ENCODE measurements at places on chromosomes 2 and 18. TPM values are rescaled to one million over a fixed set of nuclear protein-coding genes. Genes with fewer than 3 reads are reported as not detected.

Gene MDH1
- 523 TPM for total RNA-seq

DNA sequence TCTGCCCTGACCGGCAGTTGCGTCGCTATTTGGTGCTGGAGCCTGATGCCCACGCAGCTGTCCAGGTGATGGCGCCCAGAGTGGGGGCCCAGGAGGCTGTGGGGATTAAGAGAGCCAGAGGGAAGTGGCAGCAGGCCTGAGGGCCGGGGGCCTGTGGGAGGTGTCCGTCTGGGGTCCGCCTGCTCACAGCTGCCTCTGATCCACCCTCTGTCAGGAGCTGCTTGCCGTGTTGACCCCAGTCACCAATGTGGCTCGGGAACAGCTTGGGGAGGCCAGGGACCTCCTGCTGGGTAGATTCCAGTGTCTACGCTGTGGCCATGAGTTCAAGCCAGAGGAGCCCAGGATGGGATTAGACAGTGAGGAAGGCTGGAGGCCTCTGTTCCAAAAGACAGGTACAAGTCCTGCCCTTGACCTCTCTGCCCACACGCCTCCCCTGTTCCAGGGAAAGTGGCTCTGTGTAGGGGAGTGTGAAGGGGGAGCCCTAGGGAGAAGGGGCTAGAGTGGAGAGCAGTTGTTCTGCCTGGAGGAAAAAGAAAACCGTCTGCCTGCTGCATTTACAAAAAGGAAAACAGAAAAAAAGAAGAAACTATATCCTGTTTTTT is 11.6 kb downstream of the STK11IP start:
- no peak for DNase-seq

DNA sequence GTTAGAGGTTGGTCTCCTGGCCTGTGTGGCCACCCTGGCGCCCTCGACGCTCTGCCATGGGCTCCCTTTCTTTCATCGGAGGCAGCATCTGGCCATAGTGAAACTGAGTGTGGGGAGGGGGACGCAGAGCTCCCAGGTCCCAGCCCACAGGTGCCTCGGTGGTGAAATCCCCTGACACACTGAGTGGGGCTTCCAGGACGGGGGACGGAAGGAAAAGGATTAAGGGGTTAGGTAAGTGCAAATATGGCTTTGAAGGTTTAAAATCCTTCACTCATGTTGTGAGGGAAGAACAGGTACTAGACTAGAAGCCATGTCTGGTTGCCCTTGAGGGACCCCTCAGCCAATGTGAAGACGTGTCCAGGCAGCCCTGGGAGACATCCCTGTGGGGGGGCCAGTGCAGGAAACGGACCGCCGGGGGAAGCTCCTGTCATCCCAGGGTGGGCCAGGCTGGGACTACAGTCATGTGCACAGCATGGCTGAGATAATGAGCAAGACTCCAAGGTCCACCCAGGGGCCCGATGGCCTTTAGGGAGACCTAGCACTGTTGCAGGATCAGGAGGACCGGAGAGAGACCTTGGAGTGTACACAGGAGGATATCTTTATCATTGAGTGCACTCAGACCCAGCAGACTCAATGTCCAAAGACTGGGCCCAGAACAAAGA is 36.3 kb downstream of the RTP5 start:
- no peak for DNase-seq

Gene DCDC2C
- total RNA-seq = not detected

- no peak for DNase-seq
Measured at GRCh38 chr2:72915907-72916742, 1.2 kb upstream of the EMX1 start.

Gene EMILIN1
- 2.3 TPM for total RNA-seq

DNA sequence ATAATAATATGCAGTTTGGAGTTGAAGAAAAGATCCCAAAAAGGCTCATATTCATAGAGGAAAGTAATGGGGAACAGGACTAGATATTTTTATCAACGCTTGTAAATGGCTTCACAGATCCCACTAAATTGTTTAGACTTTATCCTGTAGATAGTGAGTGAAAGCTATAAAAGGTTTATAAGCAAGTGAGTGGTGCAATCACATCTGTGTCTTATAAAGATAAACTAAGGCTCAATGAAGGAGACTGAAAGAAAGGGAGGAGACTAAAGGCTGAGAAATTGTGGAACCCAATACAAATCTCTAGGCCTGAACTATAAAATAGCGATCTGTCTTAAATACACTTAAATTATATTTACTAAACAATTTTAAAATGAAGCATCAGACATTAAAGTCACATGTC is 7.7 kb downstream of the SP3 start:
- no peak for DNase-seq

DNA sequence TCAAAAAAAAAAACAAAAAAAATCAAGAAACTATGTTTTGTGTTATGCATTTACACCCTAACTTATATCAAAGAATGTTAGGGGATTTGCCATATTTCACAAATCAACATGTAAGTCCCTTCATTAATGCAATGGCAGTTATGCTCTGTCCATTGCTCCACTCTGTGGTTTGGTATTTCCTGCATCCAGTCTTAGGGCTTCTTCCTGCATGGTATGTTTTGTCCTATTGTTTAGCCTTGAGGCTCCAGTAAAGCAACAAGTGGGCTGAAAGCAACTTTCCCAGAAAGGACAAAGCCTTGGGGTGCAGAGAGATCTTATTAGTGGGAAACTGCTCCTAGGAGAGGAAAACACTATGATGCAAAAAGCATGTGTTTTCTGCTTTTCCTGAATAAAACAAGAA is 474.1 kb downstream of the IRS1 start:
- no peak for DNase-seq

DNA sequence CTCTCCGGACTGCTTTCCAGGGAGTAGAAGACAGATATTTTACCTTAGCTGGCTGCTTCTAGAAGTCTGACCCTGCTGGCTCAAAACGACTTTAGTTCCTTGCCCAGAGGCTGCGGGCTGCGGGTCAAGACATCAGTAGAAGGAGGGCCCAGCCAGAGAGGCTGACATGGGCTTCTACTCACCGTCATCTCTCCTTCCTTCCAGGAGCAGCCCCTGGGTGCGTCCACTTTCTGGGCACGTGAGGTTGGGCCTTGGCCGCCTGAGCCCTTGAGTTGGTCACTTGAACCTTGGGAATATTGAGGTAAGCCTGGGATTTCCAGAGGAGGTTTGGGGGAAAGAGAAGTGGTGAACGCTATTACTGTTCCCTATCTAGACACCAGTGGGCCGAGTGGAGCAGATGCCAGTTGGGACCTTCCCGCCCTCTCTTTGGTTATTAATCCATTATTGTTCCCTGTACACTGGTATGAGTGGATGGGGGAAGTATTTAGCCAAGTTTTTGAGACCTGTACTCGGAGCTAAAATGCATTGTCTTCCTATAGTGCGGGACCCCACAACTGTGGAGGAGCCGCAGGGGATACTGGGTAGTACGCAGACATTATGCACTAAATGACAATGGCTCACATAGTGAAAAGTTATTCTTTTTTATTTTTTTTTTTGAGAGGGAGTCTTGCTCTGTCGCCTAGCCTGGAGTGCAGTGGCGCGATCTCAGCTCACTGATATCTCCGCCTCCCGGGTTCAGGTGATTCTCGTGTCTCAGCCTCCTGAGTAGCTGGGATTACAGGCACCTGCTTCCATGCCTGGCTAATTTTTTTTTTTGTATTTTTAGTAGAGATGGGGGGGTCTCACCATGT is 26.3 kb upstream of the CASP8 start:
- DNase-seq = no peak

- no peak for DNase-seq
Measured at GRCh38 chr2:6506361-6506794, 359.3 kb downstream of the CMPK2 start.

Gene LRP2
- not detected for total RNA-seq

DNA sequence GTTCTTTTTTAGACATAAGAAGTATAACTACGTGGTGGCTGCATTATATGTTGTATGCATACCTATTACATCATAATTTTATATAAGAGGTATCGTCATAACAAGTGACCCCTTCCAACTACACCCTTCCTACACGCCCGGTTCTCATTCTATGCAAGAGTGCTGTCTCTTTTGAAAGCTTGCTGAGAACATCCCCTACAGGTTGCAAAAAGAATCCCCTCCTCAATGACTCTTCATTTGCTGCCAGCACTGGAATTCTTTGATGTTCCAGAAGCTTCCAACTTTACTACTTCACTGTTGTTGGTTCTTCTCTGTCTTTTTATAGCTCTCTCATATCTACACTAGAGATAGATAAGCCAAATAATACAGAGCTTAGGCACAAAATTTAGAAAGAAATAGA is 66.4 kb downstream of the CDH7 start:
- no peak for DNase-seq

Gene AQP12B
- not detected for total RNA-seq

- no peak for DNase-seq
Measured at GRCh38 chr2:155692106-155692505, 640.4 kb downstream of the NR4A2 start.

DNA sequence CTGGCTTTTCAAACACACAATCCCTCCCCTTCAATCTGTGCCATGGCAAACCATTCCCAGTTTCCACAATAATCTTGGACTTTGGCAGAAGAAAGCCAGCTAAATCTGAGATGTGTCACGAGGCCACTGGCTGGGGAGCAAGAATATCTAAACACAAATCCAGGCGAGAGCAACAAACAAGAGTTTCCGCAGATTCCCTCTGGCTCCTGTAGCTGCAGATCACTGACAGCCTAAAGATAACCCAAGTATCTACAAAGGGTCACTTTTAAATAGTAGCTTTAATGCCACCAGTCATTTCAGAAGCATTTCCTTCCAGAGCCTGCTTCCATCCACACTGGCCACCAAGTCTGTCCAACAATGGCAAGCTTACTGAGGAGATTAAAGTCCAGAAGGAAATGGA is 86.9 kb downstream of the ACVR1 start:
- peak; percentile 65 for DNase-seq

Gene ANKRD62
- not detected for total RNA-seq

Gene PJVK
- 0.98 TPM for total RNA-seq

DNA sequence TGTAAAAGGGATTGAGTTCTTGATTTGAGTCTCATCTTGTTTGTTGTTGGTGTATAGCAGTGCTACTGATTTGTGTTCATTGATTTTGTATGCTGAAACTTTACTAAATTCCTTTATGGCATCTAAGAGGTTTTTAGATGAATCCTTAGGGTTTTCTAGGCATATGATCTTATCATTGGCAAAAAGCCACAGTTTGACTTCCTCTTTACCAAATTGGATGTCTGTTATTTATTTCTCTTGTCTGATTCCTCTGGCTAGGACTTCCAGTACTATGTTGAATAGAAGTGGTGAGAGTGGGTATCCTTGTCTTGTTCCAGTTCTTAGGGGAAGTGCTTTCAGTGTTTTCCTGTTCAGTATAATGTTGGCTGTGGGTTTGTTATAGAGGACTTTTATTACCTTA is 4.8 kb downstream of the ANKAR start:
- DNase-seq = no peak

DNA sequence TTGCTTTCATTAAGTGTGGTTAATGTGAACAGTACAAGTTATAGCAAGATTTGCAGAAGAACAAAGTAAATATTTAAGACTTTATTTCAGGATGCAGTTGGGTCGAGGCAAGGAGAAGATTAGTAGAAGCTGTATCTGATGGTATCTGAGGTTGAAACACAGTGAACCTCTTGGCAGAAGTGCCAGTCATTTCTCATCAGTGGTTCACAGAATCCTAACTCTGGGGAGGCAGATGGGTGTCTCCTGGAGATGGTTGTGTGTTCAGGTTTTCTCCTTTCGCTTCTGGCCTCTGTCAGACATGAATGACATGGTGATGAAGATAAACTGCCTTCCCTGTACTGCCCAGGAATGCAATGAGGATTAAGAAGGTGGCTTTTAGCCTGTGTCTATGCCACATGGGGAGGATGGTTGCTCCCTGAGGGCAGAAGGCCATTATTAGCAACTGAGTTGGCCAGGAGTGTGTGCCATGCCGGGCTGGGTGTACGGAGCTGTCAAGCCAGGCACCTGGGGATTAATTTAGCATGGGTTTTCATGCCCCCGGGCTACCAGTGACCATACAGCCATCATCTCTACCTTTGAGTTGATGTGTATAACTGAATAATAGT is 28.0 kb downstream of the MGAT5 start:
- no peak for DNase-seq

DNA sequence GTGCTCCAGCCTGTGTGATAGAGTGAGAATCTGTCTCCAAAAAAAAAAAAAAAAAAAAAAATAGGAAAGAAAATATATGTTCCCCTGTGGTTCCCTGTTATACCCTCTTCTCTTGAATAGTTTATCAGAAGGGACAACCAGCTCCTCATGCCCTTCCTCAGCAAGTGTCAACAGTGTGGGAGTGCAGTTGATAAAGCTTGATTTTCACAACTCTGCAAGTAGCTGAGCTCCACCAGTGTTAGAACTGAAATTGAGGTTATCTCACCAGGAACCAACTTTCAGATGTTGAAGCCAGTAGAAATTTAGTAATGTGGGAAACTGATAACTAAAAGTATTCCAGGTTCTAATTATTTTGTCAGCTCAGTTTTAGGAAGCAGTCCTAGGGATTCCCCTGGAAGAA is 25.1 kb downstream of the NEDD4L start:
- DNase-seq = no peak

DNA sequence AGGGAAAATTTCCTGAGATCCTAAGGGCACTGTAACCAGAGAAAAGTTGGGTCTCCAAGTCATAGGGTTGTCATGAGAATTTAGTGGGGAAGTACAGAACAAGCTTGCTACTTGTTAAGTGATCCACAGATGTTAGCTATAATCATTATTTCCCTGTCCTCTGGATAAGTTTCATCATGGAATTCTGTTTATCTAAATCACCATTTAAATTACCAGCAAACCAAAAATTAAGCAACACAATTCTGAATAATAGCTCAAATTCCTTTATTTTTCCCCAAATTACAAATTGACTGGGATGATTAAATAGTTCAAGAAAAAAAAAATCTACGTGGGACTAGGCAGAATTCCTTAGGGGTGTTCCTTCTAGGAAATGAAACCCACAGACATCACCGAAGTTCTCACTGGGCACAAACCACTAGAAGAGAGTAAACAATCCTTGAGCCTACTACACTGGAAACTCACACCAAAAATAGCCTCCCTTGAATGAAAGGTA is 159.5 kb downstream of the COL6A3 start:
- DNase-seq = no peak

Gene FSIP2
- not detected for total RNA-seq

DNA sequence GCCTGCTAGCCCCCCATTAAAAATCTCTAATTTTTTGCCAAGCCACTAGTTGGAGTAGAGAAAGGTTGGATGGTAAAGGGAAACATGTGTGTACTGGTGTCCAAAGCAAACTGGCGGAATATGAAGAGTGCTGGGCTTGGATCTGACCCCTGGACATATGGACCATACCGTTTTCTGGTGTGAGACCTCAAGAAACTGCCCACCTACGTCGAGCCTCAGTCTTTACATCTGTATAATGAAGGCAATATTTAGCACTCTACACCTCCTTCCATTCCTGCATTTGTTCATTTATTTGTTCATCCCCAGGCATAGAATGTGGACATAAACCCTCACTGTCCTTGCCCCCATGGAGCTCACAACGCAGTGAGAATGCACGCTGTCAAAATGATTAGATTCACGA is 142.4 kb downstream of the RHBDD1 start:
- no peak for DNase-seq
